Thyroid gland (tissue), 4 donors: ENCODE measurements at places on chromosomes 5 and 9.
A peak's percentile ranks its signal among the peaks of the same experiment; 100 is the strongest.

GRCh38 chr9:92631452-92632343 lies 38.2 kb downstream of the IPPK start:
- no peak for DNase-seq

DNA sequence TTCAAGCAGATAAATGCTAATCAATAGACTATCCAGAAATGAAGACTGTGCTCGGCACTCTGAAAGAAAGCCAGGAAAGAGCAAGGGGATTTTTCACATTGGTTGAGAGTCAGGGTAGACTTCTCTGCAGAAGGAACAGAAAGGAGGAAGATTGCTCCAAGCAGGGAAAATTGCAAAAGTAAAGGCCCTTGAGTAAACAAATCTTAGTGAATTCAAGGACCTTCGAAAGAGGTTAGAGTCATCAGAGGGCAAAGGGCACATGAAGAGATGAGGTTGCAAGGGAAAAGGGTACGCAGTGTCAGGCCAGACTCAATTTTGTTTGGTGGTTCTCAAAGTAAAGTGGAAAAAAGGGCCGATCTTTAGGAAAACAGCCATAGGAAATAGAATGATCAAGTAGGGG lies 157.6 kb upstream of the RAI14 start:
- DNase-seq = no peak

DNA sequence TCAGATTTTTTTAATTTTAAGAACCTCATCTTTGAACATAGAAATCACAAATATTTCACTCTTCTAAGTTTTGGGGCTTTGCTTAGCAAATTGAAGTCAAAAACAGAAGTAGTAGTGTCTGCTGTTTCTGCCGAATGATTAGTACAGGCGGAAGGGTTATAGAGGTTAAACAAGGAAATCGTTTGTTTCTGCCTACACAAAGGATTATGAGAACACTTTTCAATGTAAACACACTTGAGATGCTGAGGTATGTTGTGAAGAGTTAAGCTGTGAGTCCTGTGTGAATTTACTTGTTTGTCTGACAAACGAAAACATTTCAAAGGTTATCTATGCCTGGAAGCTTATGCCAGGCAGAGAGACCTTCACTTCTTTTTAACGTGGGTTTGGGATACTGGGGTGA lies 224.8 kb downstream of the CETN3 start:
- DNase-seq = no peak

DNA sequence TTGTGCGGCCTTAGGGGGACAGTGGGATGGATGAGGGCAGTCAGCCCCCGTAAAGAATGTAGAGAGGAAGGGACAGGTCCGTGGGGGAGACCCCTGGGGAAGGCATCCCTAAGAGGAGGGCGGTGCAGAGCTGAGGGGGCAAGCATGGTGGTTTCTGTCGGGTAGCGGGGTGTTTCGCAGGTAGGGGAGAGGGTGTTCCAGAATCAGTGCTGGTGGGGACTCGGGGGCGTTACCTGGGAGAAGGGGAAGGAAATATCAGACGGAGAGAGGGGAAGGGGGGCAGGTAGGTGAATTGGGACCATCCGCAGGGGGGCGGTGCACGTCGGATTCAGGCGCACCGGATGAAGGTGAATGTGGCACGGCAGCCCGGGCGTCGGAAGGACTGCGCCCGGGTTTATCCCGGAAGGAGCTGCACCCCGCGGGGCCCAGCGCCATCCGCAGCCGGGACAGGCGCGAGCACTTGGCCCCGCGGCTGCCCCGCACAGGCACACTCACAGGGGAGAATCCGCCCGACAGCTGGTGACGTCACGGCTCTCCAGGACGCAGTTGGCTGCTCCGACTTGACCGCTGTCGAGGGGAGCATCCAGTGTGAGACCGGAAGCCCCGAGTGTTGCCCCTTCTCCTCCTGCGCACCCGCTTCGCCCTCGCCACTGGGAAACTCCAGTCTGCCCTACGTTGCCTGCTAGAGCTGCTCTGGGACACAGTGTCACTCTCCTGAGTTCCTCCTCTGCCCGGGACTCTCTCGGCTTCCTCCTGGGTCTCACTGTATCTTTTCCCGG lies 1.3 kb downstream of the CD72 start:
- DNase-seq = peak; percentile 69

DNA sequence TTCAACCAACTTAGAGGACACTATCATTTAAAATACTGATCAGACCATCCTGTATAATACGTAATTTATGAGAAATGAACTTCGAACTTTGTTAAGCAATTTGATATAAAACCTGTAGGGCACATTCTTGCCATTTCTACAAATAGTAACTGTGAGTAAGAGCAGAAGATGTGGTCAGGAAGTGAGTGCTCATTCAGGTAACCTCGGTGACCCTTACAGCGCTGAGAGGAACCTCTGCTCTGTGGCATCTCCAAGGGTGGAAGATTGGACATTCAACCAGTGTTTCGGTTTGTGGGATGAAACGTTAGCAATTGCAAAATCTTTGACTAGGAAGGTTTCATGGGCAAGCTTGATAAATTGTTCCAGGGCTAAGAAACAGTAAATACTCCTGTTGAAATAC lies 194.8 kb upstream of the IRX2 start:
- DNase-seq = no peak

DNA sequence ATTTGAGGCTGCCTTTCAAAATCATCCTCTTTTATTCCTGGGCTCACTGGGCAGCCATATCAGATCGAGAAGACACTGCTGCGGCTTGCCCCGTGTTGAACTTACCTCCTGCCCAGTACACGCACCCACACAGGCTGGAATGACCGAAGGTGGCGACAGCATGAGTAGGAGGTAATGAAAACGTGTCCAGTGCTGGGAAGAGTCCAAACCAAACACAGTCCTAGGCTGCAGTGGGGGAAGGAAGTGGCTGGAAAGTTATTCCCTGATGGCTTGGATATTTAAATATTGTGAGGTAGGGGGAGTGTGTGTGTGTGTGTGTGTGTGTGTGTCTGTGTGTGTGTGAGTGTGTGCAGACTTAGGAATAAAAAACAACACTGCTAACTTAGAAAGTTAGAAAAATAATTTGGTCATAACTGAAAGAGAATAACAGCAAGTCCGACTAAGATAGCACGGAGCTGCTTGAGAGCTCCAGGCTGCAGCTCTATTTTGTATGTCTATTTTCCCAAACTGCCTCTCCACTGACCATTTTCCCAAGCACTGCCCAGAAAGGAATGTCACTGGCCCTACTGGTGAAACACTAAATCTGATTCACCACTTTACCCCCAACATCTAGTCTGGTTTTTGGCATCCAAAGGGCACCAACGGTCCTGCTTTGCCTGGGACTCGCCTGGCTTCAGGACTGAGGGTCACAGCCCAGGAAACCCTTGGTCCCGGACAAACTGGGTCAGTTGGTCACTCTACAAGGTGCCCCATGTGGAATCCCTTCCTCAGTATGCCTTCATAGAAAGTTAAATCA lies 41.2 kb downstream of the ANKH start:
- no peak for DNase-seq
